SW 1271 (cell line): ENCODE measurements at places on chromosomes 7 and 10.

DNA sequence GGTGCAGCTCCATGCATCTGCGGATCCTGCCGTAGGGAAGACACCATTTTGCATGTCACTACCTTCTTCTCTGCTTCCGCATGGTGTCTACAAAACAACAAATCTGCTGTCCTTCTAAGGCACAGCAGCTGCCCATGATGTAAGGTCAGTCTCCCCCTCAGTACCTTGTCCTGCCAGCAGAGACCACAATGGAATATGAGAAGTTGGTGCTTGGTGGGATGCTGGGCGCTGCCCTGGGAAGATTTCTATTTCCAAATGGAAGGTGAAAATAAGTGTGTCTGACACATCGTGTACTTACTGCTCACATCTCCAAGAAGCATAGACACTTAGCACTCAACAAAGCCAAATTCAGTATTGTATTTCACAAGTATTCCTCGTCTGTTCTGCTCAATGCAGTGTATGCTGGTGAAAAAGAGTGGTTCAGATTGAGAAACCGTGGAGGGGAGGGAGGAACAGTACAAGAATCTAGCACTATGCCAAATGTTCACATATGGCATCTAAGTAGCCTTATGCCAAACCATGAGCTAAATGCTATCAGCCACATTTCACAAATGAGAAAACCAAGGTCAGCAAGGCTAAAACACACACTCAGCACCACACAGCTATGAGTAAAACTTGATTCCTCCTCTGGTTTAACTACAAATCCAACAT, 95.0 kb downstream of the GRB10 start:
- no peak for DNase-seq

DNA sequence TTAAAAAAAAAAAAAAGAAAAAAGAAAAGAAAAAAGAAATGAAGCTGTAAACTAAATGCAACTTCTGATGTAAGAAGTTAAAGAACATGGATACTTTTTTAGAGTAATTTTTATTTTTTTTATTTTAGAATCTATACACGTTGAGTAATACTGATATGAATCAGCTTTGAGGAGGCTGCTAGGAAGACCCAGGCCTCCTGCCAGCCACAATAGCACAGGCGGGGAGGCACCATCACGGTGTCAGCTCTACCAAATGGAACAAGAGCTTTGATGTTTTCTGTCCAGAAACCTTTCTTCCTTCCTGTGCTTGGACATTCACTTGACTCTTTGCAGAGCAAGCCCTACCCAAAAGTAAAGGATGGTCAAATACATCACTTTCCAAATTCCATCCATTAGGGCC, 45.3 kb upstream of the EGR2 start:
- DNase-seq, result no peak

GRCh38 chr7:100566018-100566531, 7.6 kb downstream of the SAP25 start:
- no peak for DNase-seq

DNA sequence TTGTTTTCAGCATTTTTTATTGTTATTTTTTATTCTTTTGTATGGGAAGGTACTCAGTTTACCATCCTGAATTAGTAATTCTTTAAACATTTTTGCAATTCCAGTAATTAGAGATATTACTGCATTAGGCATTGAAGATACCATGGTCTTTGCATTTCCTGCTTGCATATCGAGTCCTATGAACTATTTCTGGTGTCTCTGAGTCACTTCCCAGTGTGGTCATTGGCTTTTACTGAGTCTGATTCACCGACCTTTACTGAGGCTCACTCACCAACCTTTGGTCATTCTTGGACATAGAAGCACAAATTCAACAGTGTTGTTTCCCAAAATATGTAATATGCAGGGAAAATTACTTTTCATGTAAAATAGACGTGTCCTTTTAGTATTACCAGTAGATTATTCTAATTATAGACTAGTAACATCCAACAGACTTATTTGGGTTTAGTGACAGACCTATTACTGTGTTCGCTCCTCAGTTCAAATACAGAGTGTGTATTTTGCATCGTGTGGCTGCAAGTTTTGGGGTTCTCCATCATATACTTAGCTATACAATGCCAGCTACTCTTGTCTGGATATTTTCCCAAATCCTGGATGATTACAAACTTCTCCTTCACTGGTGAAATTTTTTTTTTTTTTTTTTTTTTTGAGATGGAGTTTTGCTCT, 180.7 kb upstream of the PRSS1 start:
- peak; percentile 85 for DNase-seq

GRCh38 chr10:10846504-10846900, 171.2 kb upstream of the CELF2 start:
- no peak for DNase-seq
